NCI-H2029 (cell line): ENCODE measurements at places on chromosomes 2 and 18.

- no peak for DNase-seq
Observed at GRCh38 chr2:68750592-68751396, 16.2 kb downstream of the ARHGAP25 start.

- DNase-seq = no peak
Observed at GRCh38 chr2:71449343-71449742, 4.0 kb upstream of the DYSF start.

- DNase-seq = no peak
Observed at GRCh38 chr2:215981115-215981514, 32.2 kb downstream of the MREG start.

GRCh38 chr2:72915907-72916742 is 1.2 kb upstream of the EMX1 start:
- peak; percentile 13 for DNase-seq

GRCh38 chr18:75097491-75098225 is 111.3 kb downstream of the PTGR3 start:
- DNase-seq = no peak

GRCh38 chr18:26941584-26941983 is 76.1 kb upstream of the AQP4 start:
- DNase-seq = no peak

DNA sequence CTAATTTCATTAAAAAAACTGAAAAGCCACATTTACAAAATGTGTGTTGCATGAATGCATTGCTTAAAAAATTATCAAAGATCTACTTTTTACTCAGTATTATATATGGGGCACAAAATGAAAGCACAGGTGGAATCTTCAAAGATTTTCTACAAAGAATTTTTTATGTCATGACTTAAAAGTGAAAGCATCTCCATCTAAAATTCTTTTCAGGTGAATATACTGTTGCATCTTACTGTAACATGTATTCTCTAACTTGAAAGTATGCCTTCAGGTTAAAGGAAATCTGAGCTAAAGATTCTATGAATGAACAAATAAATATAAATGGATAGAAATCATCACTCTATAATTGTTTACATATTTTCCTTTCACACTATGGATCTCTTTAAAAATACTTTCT is 66.8 kb upstream of the WDR75 start:
- no peak for DNase-seq

- peak; percentile 84 for DNase-seq
Observed at GRCh38 chr2:235990344-235990743, 177.8 kb downstream of the GBX2 start.

- DNase-seq = no peak
Observed at GRCh38 chr2:19651466-19651865, 250.3 kb downstream of the TTC32 start.
